GM06990 (cell line): ENCODE measurements at places on chromosomes 16 and 17.

DNA sequence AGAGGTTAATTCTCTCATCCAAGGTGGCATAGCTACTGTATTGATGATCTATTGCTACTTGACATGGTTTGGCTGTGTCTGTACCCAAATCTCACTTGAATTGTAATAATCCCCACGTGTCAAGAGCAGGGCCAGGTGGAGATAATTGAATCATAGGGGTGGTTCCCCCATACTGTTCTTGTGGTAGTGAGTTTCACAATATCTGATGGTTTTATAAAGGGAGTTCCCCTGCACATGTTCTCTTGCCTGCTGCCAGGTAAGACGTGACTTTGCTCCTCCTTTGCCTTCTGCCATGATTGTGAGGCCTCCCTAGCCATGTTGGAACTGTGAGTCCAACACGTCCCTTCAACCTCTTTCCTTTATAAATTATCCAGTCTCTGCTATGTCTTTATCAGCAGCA lies 22.9 kb upstream of the CPPED1 start:
- DNase-seq: no peak

GRCh38 chr16:85234310-85235204 lies 122.3 kb upstream of the CIBAR2 start:
- no peak for DNase-seq

DNA sequence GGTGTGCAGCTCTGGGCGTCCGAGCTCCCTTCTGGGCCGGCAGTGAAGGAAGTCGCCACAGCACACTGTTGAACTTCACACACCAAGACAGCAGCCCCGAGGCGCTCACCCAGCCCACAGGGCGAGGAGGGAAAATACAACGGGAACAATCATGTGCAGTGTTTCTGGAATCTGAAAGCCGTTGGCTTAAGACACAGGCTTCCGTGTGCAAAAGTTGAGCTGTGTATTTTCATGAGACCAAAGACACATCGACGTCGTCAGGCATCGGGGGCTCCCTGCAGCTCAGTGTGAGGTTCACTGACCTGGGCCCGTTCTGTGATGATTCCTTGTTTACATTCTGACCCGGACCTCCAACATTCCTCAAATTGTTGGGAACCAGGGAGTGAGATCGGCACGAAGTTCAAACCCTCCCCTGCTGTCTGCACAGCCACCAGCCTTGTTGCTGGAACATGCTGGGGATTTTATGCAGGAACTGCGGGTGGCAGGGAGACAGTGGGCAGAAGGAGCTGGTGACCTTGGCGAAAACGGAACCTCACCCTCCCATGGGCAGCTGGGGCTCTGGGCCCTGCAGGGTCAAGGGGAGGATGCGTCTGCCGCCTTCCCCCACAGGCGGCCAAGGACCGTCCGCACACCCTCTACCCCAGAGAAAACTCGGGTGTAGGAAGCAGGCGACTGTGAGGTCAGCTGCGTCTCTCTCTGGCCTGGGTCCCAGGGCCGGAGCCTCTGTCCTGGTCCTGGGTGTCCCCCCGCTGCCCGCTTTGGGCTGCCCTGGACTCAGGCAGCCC lies 72.2 kb downstream of the METRNL start:
- no peak for DNase-seq

- DNase-seq: no peak
Observed at GRCh38 chr16:19299565-19299964, 14.0 kb downstream of the CLEC19A start.

GRCh38 chr17:51015145-51015558 lies 105.5 kb downstream of the SPAG9 start:
- DNase-seq: no peak

- no peak for DNase-seq
Observed at GRCh38 chr17:5472511-5472910, 3.7 kb upstream of the DHX33 start.

DNA sequence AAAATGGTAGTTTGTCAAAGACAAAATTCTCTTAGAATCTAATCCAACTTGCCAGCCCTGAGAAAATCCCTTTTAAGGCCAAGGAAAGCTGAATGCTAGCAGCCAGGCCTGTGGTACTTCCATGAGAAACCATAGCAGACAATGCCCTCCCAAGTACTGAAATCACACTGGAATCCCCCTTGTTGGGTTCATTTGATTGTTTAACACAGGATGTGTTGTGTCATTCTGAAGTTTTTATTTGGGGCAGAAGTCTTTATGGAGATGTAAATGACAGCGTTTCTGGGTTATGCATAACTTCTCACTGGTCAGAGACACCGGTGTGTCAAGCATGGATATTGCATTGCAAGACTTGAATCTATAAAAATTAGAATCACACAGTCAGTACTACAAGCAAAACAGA lies 6.0 kb upstream of the ARL2BP start:
- DNase-seq: no peak

DNA sequence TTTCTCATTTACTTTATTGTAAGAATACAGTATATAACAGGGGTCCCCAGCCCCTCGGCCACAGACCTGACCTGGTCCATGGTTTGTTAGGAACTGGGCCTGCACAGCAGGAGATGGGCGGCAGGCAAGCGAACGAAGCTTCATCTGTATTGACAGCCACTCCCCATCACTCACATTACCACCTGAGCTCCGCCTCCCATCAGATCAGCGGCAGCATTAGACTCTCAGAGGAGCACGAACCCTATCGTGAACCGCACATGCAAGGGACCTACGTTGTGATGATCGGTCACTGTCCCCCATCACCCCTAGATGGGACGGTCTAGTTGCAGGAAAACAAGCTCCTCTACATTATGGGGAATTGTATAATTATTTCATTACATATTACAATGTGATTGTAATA lies 410.6 kb downstream of the SLC39A11 start:
- no peak for DNase-seq

DNA sequence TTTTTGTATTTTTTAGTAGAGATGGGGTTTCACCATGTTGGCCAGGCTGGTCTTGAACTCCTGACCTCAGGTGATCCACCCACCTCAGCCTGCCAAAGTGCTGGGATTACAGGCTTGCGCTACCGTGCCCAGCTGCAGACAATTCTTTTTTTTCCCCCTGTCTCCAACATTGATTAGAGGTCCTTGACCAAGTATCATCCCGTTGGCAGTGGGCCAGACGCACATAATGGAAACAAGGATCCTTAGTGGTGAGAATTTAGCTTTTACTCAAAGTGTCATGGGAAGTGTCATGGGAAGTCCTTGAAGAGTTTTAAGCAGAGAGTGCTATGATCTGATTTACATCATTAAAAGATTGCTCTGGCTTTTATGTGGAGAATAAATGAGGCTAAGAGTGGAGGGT lies 2.1 kb upstream of the FBXO47 start:
- no peak for DNase-seq

- no peak for DNase-seq
Observed at GRCh38 chr17:17454276-17454675, 22.5 kb upstream of the MED9 start.

- DNase-seq: no peak
Observed at GRCh38 chr16:322476-323143, 29.9 kb downstream of the AXIN1 start.

GRCh38 chr16:85607321-85607765 lies 5.8 kb upstream of the GSE1 start:
- DNase-seq: peak; percentile 53

DNA sequence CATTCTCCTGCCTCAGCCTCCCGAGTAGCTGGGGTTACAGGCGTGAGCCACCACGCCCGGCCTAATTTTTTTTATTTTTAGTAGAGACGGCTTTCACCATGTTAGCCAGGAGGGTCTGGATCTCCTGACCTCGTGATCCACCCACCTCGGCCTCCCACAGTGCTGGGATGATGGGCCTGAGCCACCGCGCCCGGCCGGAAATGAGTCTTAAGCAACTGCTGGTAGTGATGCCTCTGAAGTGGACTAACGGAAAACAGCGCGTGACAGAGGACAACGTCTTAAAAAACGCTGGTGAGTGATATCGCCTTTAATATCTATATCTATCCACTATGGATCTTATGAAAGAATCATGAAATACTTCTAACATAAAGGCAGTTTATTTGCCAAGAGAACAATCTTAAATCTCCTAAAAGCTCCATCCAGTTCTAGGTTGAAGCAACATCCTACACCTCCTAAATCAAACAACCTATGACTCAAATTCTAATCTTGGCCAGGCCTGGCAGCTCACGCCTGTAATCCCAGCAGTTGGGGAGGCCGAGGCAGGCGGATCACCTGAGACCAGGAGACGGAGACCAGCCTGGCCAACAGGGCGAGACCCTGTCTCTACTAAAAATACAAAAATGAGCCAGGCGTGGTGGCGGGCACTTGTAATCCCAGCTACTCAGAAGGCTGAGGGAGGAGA lies 69.8 kb downstream of the NXN start:
- DNase-seq: no peak

- no peak for DNase-seq
Observed at GRCh38 chr17:7218166-7218565, 1.5 kb downstream of the DLG4 start.

GRCh38 chr16:17526956-17527937 lies 56.5 kb upstream of the XYLT1 start:
- DNase-seq: peak; percentile 24

- no peak for DNase-seq
Observed at GRCh38 chr17:74343526-74344284, 17.7 kb downstream of the KIF19 start.

- no peak for DNase-seq
Observed at GRCh38 chr16:51419768-51420167, 268.7 kb upstream of the SALL1 start.

DNA sequence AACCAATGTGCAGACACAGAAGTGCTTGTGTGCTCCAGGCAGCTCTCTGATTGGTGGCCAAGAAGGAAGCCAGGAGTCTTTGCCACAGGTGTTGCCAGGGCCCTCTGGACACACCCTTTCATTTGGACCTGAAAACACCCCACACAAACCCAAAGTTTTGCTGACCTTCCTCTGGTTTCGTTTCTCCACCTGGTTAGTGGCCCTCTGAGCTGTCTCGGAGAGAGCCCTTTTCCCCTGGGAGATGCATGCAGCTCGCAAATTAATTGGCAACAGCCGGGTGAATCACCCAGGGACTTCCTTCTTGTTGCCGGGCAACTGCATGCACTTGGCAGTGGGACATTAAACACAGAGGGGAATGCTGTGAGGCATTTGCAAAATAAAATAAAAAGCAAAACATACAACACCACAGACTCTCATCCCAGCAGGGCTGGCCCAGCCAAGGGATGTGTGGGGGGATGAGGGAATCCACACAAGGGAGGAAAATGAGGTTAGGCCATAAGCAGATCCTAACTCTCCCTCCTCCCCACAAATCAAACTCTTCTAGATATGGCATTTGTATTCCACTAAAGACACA lies 286.6 kb downstream of the SOX9 start:
- peak; percentile 69 for DNase-seq

- DNase-seq: no peak
Observed at GRCh38 chr17:44794851-44795413, 35.2 kb downstream of the GJC1 start.

DNA sequence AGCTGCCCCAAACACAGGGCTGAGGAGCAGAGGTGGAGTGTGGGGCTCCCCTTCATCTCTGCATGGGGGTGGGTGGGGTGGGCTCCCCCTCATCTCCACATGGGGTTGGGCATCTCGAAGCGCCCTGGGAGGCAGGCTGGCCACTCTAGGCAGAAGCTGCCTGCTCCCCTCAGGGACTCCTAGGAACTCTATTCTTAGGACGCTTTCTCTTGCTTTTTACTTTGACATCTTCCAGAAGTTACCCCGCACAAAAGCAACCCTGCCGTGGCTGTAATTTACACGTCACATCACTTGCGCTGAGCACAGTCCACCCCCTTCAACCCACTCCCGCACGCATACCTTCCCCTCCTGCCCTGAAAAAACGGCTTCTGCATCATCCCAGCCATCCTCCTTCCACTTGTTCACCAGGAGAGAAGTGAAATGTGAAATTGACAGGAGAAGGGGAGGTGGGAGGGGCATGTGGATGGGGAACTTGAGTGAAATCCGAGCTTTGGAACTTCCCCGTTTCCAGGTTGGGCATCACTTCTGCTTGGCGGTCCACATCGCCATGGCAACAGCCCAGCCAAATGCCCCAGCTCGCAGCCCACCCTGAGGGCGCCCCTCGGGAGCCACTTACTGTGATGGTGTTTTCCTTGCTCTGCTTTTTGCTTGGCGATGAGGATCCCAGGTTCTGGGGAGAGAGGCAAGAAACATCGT lies 53.7 kb upstream of the RCVRN start:
- DNase-seq: no peak

DNA sequence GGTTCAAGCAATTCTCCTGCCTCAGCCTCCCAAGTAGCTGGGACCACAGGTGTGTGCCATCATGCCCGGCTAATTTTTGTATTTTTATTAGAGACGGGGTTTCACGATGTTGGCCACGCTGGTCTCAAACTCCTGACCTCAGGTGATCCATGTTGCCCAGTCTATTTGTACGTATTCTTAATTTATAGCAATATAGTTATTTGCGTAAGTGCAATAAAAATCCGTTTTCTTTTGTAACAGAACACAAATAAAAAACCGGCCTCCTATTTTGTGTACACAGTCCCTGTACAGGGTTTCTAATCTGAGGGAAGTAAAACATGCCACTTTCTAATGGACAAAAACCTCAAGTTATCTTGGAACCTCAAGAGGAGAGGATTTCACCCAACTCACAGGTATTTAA lies 7.7 kb downstream of the RNPS1 start:
- DNase-seq: no peak

- DNase-seq: no peak
Observed at GRCh38 chr16:56116577-56116964, 74.7 kb upstream of the GNAO1 start.

GRCh38 chr17:77068915-77069314 lies 71.9 kb upstream of the SEC14L1 start:
- no peak for DNase-seq

DNA sequence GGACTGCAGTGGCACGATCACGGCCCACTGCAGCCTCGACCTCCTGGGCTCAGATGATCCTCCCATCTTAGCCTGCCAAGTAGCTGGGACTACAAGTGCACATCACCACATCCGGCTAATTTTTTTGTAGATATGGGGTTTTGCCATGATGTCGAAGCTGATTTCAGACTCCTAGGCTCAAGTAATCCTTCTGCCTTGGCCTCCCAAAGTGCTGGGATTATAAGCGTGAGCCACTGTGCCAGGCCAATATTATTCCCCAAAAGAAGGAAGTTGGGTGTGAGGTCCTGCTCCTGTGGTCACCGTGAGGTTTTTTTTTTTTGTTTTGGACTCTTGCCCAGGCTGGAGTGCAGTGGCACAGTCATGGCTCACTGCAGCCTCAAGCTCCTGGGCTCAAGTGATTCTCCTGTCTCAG lies 1.5 kb downstream of the AMZ2 start:
- DNase-seq: no peak

- DNase-seq: no peak
Observed at GRCh38 chr17:28485049-28485448, 11.6 kb downstream of the SLC13A2 start.

DNA sequence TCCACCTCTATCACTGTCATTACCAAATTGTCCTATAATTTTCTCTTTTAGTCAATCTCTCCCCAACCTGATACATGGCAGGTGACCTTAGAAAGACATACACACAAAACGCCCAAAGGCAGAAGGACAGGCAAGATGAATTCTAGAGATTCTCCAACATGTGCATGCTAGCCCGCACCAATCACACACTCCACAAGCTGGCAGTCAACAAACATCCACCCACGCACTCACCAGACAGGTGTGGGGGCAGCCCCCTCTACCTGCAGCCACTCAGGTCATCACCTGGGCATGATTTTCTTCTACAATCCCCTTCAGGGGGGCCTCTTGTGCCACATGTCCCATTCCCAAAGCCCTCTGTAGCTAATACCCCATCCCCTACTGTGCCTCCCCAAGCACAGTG lies 9.5 kb downstream of the MPP2 start:
- DNase-seq: no peak

- no peak for DNase-seq
Observed at GRCh38 chr17:22507823-22508222, 815.5 kb downstream of the KCNJ18 start.
